Endothelial cell of umbilical vein (primary cell): ENCODE measurements at places on chromosomes 6 and 20. TPM values are rescaled to one million over a fixed set of nuclear protein-coding genes. Genes with fewer than 3 reads are reported as not detected.

MRAP2 gene
- polyA plus RNA-seq = 8.3 and 8.6 TPM in 2 replicates

ZNF165 gene
- 0.03 and 0.11 TPM in 2 replicates for polyA plus RNA-seq

RPRD1B gene
- polyA plus RNA-seq = 11.0 and 13.0 TPM in 2 replicates

NHLRC1 gene
- 1.7 and 2.1 TPM in 2 replicates for polyA plus RNA-seq

TNFRSF21 gene
- polyA plus RNA-seq = 24.9 and 26.0 TPM in 2 replicates

PROKR2 gene
- polyA plus RNA-seq = not detected in 2 replicates

BPI gene
- polyA plus RNA-seq = not detected in 2 replicates
